LoVo (cell line): ENCODE measurements at places on chromosomes 2 and 18.

DNA sequence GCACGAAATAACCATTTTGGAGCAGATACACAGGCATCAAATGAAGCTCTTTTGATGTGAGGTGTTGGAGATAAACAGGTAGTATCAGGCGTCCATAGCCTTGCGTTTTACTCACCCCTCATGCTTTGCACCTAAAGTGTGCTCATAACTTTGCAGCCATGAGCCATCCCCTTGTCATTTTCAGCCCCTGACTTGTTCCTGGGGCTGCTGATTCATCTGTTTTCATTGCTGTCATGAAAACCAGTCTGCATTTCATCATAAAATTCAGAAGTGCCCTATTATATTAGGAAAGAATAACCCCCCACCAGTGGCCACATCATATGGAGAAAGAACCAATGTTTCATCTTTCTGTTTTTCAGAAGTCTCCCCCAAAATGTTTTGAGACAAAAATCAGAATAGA is 329.7 kb upstream of the NRP2 start:
- DNase-seq: no peak

GRCh38 chr2:7357993-7358392 is 440.8 kb downstream of the RNF144A start:
- no peak for DNase-seq

DNA sequence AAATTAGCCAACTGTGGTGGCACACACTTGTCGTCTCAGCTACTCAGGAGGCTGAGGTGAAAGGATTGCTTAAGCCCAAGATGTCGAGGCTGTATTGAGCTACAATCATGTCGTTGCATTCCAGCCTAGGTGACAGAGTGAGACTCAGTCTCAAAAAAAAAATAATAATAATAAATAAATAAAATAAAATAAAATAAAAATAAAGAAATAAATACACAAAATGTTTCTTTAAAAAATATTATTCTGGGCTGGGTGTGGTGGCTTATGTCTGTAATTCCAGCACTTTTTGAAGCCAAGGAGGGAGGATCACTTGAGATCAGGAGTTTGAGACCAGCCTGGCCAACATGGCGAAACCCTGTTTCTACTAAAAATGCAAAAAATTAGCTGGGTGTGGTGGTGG is 272.8 kb downstream of the AGPS start:
- no peak for DNase-seq

- DNase-seq: no peak
These were observed 426.1 kb upstream of the FAM98A start for GRCh38 chr2:34025196-34025595.

DNA sequence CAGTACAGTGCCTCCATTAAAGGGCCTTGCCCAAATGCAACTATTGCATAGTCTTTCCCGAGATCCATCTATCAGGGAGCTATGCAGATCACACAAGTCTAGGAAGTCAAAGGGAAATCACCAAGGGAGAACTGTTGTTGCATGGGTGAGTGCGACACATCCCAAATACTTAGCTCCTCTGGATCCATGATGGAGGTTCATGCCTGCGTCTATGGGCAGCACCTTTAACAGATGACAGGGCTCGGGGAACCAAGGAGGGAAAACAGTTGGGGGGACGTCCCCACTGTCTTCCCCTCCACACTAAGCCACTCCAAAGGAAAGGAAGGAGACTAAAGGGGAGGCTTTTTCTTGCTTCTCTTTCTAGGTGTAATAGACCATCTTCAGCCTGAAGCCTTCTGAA is 552.8 kb upstream of the PKDCC start:
- no peak for DNase-seq

- no peak for DNase-seq
These were observed 1.5 kb downstream of the KCNIP3 start for GRCh38 chr2:95298486-95299111.

GRCh38 chr2:46410273-46411244 is 68.8 kb upstream of the TMEM247 start:
- no peak for DNase-seq

GRCh38 chr18:73752546-73752945 is 395.1 kb downstream of the FBXO15 start:
- DNase-seq: no peak

GRCh38 chr2:118913803-118914645 is 28.0 kb upstream of the MARCO start:
- peak; percentile 16 for DNase-seq

GRCh38 chr18:61308795-61309393 is 24.3 kb upstream of the CDH20 start:
- no peak for DNase-seq

DNA sequence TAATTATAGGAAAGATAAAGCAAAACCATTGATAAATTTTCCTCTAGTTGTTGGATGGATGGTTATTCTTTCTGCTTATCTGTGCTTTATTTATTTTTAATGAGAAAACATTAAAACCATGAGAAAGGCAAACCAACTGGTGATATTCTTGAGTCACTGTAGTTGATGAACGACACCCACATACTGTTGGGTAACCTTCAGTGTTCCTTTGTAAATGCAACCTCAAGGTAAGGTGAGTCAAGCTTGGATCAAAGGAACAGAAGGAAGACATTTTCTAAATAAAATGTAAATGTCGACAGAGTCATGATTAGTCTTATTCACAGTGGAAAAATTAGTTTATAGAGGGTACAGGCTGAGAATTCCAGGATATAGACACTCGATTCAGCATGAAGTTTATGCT is 12.7 kb downstream of the ABCB11 start:
- DNase-seq: no peak

DNA sequence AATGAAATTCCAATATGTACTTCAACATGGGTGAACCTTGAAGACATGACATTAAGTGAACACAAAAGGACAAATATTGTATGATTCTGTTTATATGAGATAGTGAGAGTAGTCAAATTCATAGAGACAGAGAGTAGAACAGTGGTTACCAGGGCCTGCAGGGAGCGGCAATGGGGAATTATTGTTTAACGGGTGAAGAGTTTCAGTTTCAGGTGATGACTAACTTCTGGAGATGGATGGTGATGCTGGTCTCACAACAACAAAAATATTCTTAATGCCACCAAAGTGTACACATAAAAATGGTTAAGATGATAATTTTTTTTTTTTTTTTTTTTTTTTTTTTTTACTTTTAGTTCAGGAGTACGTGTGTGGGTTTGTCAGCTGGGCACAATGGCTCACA is 109.4 kb upstream of the TMEM200C start:
- DNase-seq: no peak

GRCh38 chr2:2887772-2888387 is 489.7 kb downstream of the EIPR1 start:
- no peak for DNase-seq

DNA sequence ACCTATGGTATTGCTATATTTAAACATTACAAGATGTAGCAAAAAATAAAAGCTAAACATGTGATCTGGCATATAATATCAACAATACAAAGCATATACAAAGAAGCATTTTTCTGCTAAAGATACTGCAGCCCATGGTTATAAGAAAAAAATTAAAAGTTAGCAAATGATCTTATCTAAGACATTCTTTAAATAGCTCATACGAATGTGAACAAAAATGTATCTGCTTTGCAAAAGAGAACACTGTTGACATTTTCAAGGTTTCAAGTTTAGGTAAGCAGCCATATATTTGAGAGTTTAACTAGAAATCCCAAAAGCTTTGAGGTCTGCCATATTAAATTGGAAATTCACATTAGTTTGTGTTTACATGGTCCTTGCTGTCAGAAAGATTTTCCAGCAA is 301.0 kb upstream of the SLC39A10 start:
- DNase-seq: no peak

- DNase-seq: no peak
These were observed 362.3 kb downstream of the FIGN start for GRCh38 chr2:163373496-163373895.

DNA sequence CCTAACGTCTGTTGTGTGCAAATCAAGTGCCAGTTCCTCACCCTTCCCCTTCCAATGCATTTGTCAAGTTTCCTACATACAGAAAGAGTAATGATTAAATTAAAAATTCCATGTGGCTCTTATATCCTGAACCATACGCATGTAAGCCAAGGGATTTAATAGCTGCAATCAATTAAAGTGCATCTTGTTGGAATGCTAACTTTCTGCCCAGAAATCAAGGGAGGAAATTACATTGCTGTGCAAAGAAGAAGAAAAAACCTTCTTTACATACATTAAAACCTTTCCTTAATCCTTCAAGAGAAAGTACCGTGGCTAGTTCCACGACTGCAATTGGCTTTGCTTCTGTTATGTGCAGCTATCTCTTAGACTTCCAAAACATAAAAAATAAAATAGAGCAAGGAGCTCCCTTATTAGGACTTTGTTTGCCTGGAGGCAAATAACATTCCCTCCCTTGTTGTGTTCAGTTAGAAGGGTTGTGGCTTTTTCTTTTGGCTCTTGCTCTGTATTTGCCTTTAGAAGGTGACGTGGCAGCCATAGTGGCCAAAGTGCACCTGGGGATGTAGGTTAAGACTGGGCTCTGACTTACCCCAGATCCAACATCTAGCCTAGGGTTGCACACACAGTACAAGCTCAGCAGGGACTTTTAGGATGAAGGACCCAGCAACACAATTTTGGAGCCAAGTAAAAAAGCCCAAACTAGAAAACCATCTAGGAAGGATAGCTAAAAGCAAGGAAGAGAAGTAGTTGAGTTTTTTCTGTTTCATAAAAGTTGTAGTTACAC is 158.3 kb downstream of the ANTXR1 start:
- DNase-seq: no peak

GRCh38 chr2:7704296-7704865 is 787.2 kb downstream of the RNF144A start:
- DNase-seq: no peak
